ENCODE measurements at places on chromosomes 12 and 14.

DNA sequence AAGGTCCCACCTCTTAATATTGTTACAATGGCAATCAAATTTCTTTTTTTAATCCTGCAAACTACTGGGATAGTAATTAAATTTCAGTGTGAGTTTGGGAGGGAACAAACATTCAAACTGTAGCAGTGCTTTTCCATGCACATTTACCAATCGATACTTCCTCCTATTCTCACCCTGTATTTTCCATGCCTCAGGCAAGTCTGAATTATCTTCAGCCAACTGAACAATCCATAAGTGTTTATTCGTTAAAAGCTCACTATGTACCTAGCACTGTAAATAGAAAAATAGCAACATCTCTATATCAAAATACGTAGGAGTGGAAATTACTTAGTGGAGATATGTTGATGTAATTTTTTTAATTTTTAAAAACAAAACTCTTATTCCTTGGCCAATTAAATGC, 43.5 kb downstream of the CCDC177 start:
- no peak for DNase-seq

DNA sequence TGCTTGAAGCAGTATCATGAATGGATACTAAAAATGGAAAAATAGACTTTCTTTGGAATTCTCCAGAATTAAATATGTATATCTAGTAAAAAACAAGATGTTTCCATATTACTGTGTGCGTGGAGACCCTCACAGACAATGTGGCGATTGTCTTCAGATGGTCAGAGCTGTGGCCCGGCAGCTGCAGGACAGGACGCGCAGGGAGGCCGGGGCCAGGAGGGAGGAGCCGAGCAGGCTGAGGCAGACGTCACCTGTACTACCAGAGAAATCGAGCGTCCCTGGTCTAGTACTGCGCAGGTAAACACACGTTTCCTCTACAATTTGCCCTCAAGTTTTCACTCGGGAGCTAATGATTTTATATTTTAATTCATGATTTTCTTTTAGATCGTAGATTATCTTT, 22.8 kb downstream of the DDX51 start:
- no peak for DNase-seq

GRCh38 chr12:31298922-31299321, 27.0 kb downstream of the SINHCAF start:
- no peak for DNase-seq

DNA sequence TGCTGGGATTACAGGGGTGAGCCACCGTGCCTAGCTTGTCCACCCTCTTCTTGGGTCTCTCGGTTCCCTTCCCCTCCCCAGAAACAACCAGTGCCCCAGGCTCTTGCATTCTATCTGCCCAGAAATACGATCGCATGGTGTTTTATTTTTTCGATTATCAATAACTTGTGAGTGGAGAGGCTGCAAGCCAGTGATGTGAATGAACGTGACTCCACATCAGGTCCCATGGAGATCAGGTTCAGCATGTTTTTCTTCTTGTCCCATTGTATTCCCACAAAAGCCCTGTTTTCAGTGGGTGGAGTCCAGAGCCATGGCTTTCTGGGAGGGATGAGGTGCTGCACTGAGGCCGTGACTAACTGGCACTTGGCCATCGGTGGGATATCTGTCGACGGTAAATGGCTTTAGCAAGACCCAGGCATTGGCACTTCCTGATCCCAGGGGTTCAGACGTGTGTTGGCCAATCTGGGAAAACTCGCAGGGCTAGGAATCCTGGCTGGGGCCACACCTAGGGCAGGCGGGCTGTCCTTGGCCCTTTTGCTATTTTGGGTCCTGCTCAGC, 12.7 kb upstream of the HNF1A start:
- DNase-seq = no peak

GRCh38 chr14:52241087-52241793, 26.3 kb upstream of the PTGDR start:
- no peak for DNase-seq

DNA sequence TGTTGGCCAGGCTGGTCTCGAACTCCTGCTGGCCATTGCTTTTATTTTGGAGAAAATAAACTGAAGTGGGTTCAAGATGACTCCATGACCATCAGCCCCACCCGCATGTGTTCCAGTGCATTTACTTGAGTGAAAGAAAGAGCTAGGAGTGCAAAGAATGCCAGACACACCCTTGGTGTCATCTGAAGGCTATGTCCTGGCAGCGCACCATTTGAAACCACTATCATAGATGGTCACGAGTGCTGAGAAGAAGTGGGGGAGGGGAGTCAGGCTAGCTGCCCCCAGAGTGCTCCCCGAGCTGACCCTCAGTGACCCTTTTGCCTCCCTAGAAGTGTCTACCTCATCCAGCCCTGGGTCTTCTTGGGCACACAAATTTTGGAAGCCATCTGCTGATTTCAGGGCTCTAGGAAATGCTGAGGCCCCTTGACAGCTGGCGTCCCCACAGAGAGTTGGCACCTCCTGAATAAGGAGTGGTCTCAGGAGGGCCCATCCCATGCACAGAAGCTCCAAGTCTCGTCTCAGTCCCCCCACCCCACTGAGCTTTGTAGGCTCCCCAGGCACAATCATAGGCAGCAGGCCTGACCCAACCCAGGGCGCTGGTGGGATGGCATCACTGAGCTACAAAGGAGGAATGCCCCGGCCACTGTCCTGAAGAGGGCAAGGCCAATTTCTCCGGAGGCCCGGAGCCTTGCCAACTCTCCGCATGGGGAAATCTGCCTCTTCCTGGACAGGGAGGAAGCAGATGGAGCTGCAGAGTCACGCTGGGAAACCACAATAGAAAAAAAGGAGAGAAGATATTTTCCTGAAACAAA, 28.0 kb downstream of the PXN start:
- no peak for DNase-seq

DNA sequence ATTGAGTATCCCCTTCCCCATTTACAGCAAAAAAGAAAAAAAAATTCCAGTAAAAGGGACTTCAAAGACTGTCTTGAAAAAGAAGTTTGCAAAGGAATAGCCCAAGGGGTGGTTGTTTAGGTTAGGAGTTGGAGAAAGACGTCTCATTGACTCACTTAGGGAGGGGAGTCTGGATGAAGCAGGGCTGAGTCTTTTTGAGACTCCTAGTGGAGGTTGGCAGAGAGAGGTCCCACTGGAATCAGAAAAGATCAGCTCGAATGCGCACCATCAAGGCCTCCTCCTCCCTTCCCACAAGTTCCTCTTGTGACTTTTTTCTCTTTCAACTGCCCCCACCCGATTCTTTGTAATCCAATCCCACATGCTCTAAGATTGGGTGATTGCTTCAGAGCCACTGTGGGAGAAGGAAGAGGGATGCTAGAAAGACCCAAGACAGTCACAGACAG, 1.9 kb downstream of the ARHGEF40 start:
- no peak for DNase-seq

GRCh38 chr12:21941506-21942376, 515 bp upstream of the ABCC9 start:
- peak; percentile 18 for DNase-seq

DNA sequence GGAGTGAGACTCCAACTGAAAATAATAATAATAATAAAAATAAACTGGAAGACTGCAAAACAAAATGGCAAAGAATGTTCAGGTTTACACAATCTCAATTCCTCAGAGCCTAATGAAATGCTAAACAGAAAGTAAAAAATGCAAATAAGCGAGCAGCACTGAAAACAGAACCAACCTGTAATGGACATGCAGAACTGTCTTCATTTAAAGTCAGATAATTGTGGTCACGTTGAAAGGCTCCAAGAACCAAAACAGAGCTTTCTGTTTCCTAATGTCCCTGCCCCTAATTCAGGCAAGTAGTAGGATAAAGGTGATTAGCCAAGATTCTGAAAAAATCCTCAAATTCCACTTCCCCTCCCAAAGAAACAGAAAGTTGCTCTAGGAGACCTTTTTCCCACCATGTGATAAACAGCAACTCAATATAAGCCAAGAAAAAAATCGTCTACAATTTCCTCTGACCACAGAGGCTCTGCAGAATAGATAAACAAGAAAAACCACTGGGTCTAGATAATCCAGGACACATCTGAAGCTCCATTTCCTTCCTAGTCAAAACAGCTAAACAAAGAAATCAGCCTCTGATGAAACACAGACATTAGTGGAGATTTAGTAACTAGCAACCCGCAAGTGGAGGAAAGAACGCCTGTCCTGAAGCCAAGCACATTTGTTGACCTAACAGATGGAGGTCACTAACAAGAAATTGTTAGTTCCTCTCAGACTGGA, 3.0 kb downstream of the MIS18BP1 start:
- no peak for DNase-seq

- DNase-seq = no peak
Measured at GRCh38 chr12:10214895-10215267, 2.2 kb downstream of the GABARAPL1 start.

DNA sequence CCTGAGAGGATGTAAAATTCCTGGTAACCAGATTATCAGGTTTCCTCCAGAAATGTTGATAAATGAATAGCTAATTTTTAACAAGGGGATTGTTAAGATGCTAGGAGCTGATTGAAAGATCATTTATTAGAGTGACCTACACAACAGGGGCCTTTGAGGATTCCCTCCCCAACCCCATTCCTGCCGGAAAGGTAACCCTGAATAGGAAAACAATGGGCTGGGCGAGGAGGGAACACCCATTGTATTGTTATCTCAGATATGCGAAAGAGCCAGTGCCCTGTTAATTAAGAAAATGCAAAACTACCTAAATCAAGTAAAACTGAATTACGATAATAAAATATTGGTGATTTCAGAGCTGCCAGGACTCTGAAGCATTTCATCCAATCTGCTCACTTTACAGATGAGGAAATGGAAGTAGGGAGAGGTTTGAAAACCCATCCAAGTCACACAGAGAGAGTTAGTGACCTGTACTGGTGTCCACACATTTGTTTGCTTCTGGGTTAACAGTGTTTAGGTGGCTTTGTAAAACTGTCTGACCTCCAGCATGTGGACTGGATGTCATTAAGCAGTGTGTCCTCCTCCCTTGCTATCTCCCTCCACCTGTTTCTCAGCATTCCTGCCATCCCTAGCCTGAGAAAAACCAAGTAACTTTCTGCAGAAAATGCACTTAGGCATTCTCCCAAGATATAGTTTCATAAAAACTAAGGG, 214.8 kb downstream of the TTC6 start:
- DNase-seq = no peak

DNA sequence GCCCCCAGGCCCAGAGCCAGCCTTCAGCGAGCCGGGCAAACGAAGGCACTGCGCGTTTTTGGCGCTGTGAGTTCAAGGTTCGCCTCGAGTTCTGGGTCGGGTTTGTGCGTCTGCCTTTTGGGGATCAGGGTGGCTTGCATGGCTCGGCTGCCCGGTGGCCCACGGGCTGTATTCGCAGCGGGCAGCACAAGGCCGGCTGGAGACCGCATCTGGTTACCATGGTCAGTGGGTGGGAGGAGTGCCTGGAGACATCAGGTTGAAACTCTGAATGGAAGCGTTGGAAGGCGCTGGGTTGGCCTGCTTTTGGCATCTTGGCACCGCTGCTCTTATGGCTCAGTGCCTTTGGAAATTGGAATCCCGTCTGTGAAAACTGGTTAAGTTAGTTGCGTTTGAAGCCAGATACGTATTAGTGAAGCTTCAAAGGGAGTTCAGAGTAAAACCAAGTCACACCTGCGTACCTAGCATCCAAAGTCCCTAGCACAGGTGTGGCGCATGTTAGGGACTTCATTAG, 50.9 kb downstream of the SNAPC1 start:
- DNase-seq = no peak

DNA sequence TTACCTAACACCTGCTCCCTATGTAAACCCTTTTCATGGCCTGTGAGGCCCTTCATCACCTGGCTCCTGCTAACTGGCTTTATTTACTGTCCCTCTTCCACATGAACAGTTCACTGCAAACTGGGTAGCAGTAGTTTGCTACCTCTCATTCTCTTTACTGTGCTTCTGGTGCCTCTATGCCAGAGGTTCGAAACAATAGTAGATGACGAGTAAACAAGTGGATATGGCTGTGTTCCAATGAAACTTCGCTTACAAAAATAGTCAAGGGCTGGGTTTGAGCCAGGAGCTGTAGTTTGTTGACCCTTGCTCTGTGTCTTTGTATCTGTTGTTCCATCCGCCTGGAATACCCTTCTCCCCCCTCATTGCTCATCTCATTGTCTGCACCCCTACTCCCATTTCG, 233.6 kb upstream of the RMST start:
- no peak for DNase-seq

GRCh38 chr12:113684908-113685782, 213.5 kb upstream of the LHX5 start:
- DNase-seq = no peak

DNA sequence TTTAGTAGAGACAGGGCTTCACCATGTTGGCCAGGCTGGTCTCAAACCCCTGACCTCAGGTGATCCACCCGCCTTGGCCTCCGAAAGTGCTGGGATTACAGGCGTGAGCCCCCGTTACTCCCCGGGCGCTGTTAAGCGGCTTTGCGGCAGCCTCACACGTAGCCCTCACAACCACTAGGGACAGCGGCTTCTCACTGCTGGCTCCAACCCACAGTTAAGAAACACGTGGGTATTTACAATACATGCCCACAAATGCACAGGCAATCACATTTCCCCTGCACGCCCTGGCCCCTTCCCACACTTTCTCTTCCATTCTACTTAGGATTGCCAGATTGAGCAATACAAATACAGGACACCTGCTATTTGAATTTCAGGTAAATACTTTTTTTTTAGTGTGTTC, 37.0 kb upstream of the EIF5 start:
- DNase-seq = no peak

DNA sequence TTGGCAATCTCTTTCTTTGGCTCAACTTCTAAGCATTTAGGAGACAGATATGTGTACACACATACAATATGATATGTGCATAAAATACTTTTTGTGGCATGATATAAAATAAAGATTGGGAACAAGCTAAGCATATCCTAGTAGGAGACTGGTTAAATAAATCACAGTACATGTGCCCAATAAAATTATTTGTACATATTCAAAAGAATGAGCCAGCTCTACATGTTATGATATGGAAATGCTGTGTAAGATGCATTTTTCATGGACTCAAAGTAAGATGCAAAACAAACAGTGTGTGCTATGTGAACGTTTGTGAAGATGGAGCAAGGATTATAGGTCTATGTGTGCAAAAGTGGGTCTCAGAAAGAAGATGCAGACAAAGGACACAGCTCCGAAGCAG, 311.4 kb downstream of the TMEM132D start:
- no peak for DNase-seq

- DNase-seq = no peak
Measured at GRCh38 chr14:38065106-38065762, 142.5 kb upstream of the SSTR1 start.

GRCh38 chr12:41289501-41289900, 101.4 kb downstream of the PDZRN4 start:
- no peak for DNase-seq

- DNase-seq = no peak
Measured at GRCh38 chr14:69149461-69150244, 3.3 kb downstream of the DCAF5 start.

- DNase-seq = no peak
Measured at GRCh38 chr14:92037989-92038388, 1.9 kb downstream of the TRIP11 start.

DNA sequence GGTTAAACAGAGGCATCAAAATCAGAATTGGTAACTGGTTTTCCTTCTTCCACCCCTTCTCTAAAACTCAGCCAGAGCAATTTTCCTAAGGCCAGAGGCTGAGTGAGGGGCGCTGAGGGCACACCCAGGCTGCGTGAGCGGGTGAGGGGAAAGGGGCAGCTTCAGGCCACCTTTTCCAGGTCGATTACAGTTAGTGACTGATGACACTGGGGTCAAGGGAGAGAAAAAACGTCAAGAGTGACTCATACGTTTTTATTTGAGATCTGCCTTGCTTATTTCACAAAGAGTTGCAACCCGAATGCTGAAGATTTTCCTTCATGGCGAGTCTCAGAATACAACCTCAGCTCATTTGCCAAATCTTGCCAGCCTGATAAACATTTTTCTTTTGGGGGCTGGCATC, 46.7 kb upstream of the EVL start:
- DNase-seq = no peak

GRCh38 chr12:90058704-90059103, 350.1 kb upstream of the ATP2B1 start:
- no peak for DNase-seq

All from NCI-H524 treated with DMSO at 0.1 percent for 48 hours (cell line).